Stimulated activated CD4-positive, alpha-beta T cell treated with anti-CD3 and anti-CD28 coated beads, TNF-alpha, amount 100 ng/mL, for 4 hours (primary cell): ENCODE measurements at places on chromosomes 11 and 22.

DNA sequence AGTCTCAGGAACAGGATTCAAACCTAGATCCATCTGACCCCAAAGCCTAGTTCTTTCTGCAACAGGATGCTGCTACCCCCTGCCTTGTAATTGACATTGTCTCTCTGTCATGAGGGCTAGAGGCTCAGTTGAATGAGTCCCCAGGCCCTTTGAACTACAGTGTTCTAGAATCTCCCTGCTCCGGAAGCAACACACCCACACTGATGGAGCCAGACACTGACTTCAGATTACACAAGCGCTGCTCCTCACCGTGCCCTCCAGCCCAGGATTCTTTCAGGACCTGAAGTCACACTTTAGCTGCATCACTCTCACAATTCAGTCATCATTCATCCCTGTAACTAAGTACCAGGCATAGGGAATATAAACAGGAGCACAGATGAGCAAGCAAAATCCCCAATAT is 69.6 kb downstream of the RAB30 start:
- DNase-seq = no peak

DNA sequence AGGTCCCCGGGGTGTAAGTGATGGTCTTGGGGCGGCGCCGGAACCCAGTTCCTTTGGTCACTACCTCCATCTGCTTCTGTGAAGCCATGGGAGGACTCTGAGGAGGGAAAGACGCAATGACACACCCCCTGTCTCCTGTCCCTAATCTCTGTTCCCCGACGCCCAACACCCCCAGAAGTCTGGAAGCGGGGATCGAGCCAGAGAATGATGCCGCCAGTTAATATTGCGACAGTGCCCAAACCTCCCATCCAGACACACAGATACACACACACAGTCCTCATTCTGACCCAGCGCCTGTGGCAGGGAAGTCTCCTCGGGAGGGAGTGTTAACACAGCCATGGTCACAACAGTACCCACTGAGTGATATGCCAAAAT is 352 bp downstream of the C22orf23 start:
- DNase-seq = no peak

GRCh38 chr11:111307472-111308108 is 9.2 kb downstream of the POU2AF3 start:
- DNase-seq = no peak

DNA sequence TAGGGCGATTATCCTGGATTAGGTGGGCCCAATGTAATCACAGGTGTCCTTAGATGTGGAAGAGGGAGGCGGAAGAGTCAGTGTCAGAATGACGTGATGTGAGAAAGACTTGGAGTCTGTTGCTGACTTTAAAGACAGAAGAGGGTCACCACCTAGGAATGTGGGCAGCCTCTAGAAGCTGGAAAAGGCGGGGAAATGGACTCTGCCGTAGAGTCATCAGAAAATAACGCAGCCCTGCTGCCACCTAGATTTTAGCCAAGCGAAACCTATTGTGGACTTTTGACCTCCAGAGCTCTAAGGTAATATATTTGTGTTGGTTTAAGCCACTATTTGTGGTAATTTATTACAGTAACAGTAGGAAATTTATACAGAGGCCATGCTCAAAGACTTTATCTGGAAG is 4.8 kb downstream of the DDX10 start:
- DNase-seq = no peak
